ENCODE measurements at places on chromosomes 2 and 18.

GRCh38 chr2:209496586-209496982, 72.7 kb downstream of the MAP2 start:
- no peak for DNase-seq

DNA sequence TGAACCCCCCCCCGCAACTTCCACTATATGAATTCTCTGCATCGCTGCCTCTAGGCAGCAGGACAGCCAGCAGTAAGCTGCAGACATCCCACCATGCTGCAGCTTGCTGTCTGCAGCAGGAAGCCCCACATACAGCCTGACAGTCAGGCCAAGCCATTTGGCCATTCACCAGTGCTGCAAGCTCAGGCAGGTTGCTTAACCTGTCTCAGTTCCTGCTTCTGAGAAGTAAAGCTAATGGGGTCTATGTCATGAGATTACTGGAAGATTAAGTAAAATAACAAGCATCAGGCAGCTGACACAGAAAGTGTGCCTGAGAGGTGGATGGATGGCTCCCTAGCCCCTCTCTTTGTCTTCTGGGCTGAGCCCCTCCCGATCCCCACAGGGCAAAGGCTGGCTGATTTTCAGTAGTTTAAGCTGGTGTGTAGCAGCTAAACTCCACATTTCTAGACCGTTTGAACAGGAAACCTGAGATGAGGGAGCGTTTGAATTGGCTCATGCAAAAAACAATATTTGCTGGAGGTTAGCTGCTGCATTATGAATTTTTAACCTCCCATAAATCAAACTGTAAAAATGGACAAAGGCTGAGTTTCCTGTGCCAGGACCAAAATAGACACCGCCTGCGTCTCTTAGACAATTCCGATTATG, 193.8 kb upstream of the ARL4C start:
- peak; percentile 69 for DNase-seq

- no peak for DNase-seq
These were observed 105.4 kb downstream of the CPO start for GRCh38 chr2:207044379-207045362.

GRCh38 chr2:158713523-158714138, 81.5 kb upstream of the DAPL1 start:
- DNase-seq = no peak

DNA sequence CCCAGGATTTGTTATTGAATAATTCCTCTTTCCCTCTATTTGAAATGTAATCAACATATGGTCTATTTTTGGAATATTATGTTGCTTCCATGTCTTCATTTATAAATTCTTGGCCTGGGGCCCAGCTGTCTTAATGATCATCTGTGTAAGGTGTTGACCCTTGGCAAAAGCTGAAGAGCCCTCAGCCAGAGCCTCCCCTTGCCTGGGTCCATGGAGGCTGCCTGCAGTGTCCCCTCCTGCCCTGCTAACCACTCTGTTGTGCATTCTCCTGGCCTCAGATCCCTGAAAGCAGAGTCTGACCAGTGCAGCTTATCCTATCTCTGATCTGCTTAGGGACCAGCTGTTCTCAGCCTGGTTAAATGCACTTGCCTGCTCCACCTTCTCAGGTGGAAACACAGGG, 226.1 kb upstream of the APCDD1 start:
- DNase-seq = no peak

GRCh38 chr2:170502361-170503130, 212.6 kb upstream of the SP5 start:
- no peak for DNase-seq

DNA sequence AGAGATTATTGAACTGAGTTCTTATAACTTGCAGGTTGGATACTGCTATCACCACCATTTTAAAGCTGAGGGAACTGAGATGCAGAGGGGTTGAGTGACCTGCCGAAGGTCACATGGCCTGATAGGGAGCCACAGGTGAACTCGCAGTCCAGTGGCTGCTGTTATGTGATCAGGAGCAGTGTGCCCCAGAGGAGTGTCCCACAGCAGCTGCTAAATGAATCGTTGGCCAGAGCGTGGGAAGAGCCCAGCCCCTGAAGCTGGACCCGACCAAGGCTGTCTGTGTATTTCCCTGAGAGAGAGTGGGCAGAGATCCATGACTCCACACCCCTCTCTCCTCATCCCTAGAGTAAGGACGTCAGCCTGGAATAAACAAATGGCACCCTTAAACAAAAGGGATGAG, 26.7 kb upstream of the PRLH start:
- no peak for DNase-seq

DNA sequence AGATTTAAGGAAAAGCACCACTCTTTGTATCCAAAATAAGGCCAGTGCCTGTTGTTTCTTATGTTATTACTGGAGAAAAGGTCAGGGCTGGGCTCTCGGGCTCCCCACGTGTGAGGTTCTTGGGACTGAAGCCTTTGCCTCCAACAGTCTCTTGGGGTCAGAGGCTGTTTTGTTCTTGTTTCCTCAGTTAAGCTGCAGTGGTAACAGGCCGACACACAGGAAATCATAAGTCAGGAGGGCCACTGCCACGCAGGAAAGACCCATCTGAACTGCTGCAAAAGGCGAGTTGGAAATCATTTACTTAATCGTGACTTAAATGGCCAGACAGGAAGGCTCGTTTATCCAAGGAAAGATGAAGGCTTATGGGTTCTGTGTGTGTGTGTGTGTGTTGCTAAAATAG, 30.3 kb upstream of the IL37 start:
- DNase-seq = no peak

- no peak for DNase-seq
These were observed 300.4 kb downstream of the KCNS3 start for GRCh38 chr2:18178736-18179349.

Measured in urinary bladder (tissue), 4 donors.